ENCODE measurements at places on chromosomes 1 and 21.

DNA sequence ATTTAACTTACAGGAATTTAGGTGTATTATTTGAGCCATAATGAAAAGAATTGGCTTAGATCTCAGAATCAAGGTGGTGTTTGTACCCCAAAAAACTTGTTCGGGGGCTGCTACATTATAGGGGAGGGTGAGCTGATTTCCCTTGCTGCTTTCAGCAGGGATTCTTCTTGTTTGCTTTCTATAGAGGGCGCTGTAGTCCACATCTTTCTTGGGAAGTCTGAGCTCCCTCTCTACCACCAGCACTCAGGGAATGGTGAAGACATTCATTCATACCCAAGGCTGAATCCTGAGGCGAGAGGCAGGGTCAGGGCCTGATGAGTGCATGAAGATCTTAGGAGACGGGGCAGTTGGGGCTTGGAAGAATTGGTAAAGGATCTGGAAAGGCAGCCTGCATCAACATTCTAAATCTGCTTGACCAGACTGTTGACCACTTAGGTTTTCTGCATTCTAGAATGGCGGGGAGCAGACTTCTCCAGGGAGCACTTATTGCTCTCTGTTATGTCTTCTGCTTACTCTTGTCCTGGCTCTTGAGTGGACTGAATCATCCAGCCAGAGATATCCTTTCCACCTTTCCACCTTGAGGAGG, 18.9 kb downstream of the SPATA46 start:
- H3K27ac ChIP-seq, result no peak overlapping the region
- H3K4me1 ChIP-seq, result no peaks in the 10 kb centered on the region
- DNase-seq, result peak; percentile 51
- H3K36me3 ChIP-seq, result no peaks in the 10 kb centered on the region
- no peak overlapping the region for H3K4me3 ChIP-seq

DNA sequence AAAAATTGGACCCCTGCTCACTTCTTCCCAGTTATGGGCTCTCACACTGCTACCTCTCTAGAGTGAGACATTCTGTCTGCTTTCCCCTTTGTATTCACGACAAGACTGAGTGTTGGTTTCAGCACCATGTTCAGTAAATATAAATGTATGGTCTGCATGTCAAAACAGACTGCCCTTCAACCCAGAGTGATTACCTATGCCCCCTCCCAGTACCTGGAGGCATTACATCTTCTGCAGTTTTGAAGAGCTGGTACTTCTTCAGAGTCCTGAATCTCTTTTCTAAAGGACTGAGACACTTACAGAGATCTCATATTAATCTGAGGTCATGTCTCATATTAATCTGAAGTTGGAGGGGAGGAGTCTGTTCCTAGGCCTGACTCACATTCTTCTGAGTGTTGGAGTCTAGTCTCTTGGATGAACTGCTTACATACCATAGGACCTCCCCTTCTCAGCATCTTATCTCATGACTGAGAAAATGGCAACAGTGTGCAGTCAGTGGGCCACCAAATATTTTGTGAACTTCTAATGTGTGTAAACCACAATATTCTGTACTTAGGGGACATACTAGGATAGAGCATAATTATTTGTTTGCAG, 80.3 kb downstream of the RGL1 start:
- no peak overlapping the region for H3K4me3 ChIP-seq
- H3K4me1 ChIP-seq, result peaks cover 12% of the 10 kb centered on the region
- no peaks in the 10 kb centered on the region for H3K27me3 ChIP-seq
- peak; percentile 39 for DNase-seq
- H3K27ac ChIP-seq, result no peak overlapping the region

DNA sequence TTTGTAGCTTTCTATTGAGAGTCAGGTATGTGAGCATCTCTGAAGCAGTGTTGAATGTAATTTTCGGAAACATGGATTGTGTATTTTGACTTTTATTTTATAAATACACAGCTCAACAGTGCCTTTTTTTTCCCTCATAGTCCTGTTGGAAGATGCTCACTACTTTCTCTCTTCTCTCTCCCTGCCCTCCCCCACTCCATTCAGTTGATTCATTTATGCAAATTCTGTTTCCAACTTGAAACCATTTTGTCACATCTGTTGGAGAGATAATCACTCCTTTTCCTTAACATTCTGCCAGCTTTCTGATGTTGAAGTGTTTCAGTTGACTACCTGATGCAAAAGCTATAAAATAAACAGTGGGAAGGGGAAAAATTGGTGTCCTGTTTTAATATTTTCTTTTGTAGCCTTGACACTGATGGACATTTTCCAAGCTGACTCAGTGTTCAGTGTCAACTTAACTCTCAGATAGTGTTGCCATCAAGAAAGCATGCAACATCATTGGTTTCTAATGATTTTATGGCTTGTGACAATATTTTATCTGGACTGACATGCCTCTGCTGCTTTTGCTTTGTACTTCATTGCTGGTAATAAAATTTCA, 194.5 kb downstream of the HS2ST1 start:
- peak; percentile 22 for DNase-seq
- no peaks in the 10 kb centered on the region for H3K27me3 ChIP-seq
- no peak overlapping the region for H3K27ac ChIP-seq

GRCh38 chr1:205067031-205067430, 17.2 kb downstream of the TMEM81 start:
- H3K27ac ChIP-seq, result no peak overlapping the region
- H3K36me3 ChIP-seq, result no peaks in the 10 kb centered on the region
- H3K4me1 ChIP-seq, result no peaks in the 10 kb centered on the region

DNA sequence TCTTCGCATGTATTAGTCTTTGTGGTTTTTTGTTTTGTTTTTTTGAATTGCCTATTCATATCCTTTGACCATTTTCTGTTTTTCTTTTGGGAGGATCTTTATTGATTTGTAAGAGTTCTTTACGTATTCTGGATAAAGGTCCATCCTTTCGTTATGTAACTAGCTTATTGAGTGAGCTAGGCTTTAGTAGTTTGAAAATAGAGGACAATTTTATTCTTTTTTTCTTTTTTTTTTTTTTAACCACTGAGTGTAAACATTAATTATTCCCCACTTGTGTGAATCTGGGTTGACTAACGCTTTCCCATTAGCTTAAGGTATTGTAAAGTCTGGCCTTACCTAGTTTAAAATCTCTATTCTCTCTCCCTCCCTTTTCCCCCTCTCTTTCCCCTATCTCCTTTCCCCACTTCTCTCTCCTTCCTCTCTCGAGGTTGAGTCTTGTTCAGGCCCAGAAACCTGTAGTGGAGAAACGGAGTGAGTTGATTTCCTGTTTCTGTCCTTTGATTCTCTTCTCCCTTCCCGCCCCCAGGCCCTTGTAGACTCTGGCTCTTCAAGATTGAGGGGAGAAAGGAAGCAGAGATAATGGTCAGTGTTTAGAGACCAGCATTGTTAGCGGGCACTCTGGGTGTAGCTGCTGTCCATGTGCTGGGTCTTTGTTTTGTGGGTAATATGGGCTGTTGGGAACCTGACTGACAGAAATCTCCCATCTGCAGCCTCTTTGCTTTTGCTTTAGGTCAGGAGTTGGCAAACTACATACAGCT, 1.5 kb downstream of the MORC3 start:
- peak overlapping the region; percentile 57 for H3K27ac ChIP-seq
- no peaks in the 10 kb centered on the region for H3K36me3 ChIP-seq
- peak; percentile 41 for DNase-seq
- no peaks in the 10 kb centered on the region for H3K4me1 ChIP-seq

DNA sequence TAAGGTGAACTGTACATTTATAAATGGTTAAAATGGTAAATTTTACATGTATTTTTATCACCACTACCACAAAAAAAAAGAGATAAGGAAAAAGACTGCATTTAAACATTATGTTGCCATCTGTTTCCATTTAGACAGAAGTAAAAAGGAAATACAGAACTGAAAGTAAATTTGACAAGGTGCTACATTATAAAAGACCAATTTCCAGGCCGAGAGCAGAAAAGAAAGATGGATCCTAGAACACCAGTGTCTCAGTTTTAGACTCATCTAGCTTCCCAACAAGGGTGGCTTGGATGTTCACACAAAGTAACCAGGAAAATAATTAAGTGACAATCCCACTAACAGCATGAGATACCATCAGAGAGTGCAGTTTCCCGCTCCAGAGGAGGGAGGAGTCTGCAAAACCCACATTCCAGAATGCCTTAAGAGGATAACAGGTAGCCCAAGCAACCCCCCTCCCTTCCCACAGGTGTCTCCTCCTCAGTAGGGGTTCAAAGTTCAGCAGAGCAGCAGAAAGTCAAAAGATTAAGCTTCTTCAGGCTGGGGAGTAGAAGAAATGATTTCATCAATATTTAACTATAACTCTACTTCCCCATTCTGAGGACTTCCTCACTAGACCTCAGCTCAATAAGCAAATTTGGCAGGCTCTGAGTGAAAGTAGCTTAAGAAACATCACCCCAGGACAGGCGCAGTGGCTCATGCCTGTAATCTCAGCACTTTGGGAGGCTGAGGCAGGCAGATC, 11.8 kb downstream of the TPM3 start:
- H3K27me3 ChIP-seq, result no peaks in the 10 kb centered on the region
- H3K4me1 ChIP-seq, result peaks cover 20% of the 10 kb centered on the region

GRCh38 chr1:107993920-107994319, 28.9 kb upstream of the VAV3 start:
- H3K4me3 ChIP-seq, result no peak overlapping the region
- H3K4me1 ChIP-seq, result no peaks in the 10 kb centered on the region
- DNase-seq, result no peak
- no peak overlapping the region for H3K27ac ChIP-seq
- H3K36me3 ChIP-seq, result no peaks in the 10 kb centered on the region
- H3K27me3 ChIP-seq, result no peaks in the 10 kb centered on the region

DNA sequence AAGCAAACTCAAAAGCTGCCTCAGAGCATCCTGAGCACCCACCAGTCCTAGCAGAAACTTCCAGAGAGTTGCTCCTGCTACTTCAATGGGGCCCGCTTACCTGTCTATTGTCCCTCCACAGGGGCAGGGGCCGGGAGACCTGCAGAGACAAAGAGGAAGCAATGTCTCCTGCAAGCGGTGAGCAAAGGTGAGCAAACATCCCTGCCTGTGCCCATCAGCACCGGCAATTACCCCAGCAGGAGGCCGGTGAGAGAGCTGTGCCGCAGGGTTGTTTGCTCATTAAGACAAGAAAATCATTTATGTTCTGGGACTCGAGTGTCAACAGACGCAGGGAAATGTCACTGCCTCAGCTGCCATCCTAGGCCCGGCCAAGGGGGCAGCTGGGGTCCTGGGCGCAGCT, 53.8 kb upstream of the TARDBP start:
- DNase-seq, result no peak
- no peak overlapping the region for H3K27ac ChIP-seq
- H3K36me3 ChIP-seq, result no peaks in the 10 kb centered on the region
- H3K4me1 ChIP-seq, result no peaks in the 10 kb centered on the region
- no peak overlapping the region for H3K4me3 ChIP-seq
- peaks cover 3% of the 10 kb centered on the region for H3K27me3 ChIP-seq

GRCh38 chr21:43854773-43855633, 10.0 kb upstream of the AGPAT3 start:
- no peak for DNase-seq
- H3K27me3 ChIP-seq, result peaks cover 10% of the 10 kb centered on the region
- H3K4me1 ChIP-seq, result no peaks in the 10 kb centered on the region

DNA sequence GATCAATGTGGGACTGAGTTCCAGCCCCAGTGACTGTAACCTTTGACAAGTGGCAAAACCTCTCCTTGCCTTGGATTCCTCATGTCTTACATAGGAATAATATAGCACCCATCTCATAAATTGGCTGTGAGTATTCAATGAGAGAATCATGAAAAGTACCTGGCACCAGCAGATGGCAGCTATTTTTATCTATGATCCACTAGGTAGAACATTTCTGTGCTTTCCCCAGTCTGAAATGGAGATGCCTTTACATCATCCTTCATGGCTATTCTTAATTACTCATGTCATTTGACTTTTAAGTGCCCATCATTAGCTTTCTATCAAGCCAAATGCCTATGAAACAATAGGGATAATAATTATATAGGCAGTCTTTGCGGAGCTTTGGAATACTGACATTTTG, 130.1 kb downstream of the TGFB2 start:
- H3K4me3 ChIP-seq, result no peak overlapping the region
- H3K36me3 ChIP-seq, result no peaks in the 10 kb centered on the region
- DNase-seq, result no peak
- peaks cover 12% of the 10 kb centered on the region for H3K4me1 ChIP-seq

DNA sequence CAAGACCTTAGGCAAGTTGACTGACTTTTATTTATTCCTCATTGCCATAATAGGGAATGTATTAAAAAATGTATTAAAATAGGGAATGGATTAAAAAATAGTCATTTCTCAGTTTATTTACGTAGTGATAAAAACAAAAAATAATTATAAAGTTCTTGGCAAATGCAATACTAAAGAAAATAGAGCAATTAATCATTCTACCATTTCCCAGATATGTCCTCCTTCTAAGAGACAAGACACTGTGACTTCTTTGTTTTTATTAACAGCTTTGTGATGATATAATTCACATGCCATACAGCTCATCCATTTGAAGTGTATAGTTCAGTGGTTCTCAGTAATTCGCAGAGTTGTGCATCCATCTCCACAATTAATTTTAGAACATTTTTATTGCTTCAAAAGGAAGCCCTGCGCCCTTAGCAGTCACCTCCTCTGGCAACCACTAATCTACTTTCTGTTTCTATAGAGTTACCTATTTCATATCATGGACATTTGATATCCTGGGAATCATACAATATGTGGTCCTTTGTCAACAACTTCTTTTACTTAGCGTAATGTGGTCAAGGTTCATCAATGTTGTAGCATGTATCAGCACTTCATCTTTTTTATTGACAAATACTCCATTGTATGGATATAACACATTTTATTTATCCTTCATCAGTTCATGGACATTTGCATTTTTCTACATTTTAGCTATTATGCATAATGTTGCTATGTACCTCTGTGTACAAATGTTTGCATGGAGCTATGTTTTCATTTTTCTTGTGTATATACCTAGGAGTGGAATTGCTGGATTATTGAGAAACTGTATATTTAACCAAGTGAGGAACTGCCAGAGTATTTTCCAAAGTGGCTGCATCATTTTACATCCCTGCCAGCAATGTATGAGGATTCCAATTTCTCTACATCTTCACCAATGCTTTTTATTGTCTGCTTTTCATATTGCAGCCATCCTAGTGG, 5.6 kb downstream of the TBX19 start:
- H3K36me3 ChIP-seq, result no peaks in the 10 kb centered on the region
- no peak overlapping the region for H3K4me3 ChIP-seq
- H3K4me1 ChIP-seq, result no peaks in the 10 kb centered on the region
- H3K27me3 ChIP-seq, result no peaks in the 10 kb centered on the region
- no peak for DNase-seq
- no peak overlapping the region for H3K27ac ChIP-seq

GRCh38 chr1:8284127-8284526, 33.8 kb upstream of the SLC45A1 start:
- DNase-seq, result peak; percentile 50
- no peaks in the 10 kb centered on the region for H3K36me3 ChIP-seq
- H3K4me1 ChIP-seq, result peaks cover 2% of the 10 kb centered on the region
- H3K27ac ChIP-seq, result no peak overlapping the region

GRCh38 chr1:235710687-235711086, 61.1 kb upstream of the GNG4 start:
- H3K36me3 ChIP-seq, result no peaks in the 10 kb centered on the region
- no peak for DNase-seq
- H3K4me1 ChIP-seq, result no peaks in the 10 kb centered on the region
- no peaks in the 10 kb centered on the region for H3K27me3 ChIP-seq

GRCh38 chr1:2110738-2111673, 60.8 kb downstream of the PRKCZ start:
- no peak for DNase-seq
- H3K27ac ChIP-seq, result no peak overlapping the region
- H3K27me3 ChIP-seq, result peaks cover 6% of the 10 kb centered on the region
- H3K36me3 ChIP-seq, result no peaks in the 10 kb centered on the region

GRCh38 chr1:211833174-211833820, 2.7 kb upstream of the LPGAT1 start:
- H3K27ac ChIP-seq, result no peak overlapping the region
- no peaks in the 10 kb centered on the region for H3K36me3 ChIP-seq
- no peak overlapping the region for H3K4me3 ChIP-seq
- no peaks in the 10 kb centered on the region for H3K4me1 ChIP-seq
- no peaks in the 10 kb centered on the region for H3K27me3 ChIP-seq

All from fibroblast of lung (primary cell).